ENCODE measurements at places on chromosomes 7 and 10.

- no peak for DNase-seq
Measured at GRCh38 chr10:75772153-75772887, 340.9 kb downstream of the LRMDA start.

GRCh38 chr7:43664681-43665080, 64.6 kb downstream of the COA1 start:
- DNase-seq = no peak

DNA sequence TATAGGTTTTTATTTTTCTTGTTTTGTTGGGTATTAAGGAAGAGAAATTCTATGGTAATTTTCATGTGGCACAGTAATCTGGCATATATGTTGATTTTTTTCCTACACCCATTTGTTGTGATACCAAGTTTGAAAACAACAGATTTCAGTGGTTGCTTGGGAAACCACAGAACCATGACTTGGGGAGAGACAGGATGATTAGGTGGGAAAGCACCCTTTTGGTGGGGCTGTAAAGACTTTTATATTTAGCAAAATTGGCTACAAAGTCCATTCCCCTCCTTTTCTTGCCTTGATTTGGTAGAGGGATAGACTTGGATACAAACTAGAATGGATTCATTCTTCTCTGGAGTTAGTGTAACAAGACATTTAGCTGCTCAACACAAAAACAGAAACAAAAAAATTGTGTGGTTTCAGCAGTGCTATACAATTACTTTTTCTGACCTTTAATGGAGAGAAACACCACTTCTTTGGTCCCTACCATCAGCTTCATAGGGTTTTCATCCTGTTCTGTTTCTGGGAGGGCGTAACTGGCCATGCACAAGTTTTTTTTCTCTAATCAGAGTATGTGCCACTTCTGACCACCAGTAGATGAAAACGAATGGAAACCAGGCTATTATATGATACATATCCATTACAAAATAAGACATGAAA, 52.7 kb downstream of the FIGNL1 start:
- no peak for DNase-seq

DNA sequence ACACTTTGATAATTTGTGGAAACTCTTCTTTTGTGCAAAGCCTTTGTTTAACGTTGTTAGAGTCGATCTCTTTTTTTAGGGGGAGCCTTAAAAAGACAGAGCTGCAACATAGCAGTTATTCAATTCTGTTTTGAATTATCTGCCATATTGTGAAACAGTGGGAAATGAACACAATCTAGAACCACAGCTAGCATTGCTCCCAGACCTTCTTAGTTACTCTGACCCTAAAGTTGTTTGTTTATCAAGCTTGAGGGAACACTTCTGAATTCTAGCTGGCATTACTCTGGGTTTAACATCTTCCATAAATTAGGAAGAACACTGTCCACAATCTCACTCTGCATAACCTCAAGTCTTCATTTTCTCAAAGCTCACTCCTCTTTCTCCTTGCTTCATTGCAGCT, 217.7 kb downstream of the PRKG1 start:
- DNase-seq = no peak

DNA sequence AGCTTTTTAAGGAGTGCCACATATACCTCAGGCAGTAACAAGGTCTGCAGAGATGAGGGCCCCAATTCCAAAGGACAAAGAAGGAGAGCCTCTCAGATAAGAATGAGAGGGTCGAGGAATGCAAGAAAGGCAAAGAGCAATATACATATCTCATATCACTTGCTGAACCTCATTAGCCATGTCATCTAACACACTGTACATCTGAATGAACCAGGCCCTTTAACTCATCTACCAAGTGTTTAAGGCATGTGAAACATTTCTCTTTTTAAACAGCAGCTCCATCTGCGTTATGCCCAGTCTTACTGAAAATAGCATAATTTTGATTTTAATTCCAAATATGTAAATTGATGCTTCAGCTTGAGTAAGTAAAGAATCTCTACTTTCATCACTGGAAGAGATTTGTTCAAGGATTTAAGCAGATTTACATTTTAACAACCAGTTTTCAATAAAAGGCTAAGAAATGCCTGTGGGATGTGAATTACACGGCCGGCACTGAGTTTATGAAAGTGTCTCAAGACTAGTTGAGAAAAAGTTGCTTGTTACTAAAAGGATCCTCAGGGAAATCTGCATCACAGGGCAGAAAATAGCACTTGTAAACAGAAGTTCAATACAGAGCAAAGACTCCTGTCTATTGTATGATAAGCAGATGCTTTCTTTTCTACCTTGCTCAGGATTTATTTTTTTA, 123.8 kb upstream of the SLC26A5 start:
- no peak for DNase-seq

DNA sequence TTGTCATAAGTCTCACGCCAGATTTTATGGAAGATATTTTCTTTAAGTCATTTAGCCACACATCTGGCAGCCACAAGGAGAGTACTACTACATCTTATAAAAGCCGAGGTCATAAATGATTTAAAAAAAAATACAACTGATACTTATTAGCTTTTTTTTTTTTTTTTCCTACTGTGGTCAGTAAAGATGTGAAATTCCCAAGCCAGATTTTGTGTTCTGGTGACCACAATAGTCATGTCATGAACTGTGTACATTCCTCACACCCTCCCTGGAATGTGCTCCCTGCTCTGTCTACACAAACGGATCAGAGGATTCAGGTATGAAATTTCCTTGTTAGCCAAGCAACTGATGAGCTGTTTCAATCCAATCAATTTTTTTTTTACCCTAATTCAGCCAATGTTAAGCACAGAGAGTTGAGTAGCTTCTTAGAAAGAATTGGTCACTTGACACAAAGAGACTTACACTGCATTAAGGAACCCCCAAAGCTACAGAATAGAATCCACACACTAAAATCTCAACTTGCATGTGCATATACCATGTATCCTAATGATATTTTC, 54.7 kb downstream of the CHRM2 start:
- DNase-seq = peak; percentile 23

DNA sequence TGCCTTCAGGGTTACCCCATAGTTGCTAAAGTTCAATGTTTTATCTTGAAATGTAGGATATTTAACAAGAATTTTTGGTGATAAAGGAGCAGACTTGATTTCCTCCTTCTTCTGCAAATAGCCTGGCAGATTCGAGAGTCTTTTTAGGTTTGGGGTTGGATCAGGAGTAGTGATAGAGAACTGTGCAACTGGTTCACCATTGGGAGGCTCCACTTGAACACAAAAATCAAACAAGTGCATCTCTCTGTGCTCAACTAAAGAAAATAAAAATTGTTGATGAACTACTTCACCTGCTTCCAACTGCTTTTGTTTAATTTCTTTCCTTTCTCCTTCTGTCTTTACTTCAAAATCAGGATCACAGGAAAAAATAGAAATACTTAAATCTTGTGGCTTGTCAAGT, 58.5 kb downstream of the MACC1 start:
- no peak for DNase-seq

DNA sequence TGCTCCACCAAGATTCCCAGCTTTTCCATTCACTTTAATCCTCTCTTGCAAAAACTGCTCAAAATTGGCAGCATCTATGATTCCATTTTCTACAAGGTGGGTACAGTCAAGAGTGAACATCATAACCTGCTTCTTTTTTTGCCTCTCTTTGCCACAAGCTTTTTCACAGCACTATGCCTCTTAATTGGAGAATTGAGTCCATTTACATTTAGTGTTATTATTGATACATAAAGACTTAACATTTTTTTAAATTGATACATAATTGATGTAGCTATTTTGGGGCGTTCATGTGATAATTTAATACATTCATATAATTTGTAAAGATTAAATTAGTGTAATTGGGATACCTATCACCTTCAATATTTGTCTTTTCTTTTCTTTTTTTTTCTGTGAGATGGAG, 18.8 kb downstream of the AS3MT start:
- no peak for DNase-seq

DNA sequence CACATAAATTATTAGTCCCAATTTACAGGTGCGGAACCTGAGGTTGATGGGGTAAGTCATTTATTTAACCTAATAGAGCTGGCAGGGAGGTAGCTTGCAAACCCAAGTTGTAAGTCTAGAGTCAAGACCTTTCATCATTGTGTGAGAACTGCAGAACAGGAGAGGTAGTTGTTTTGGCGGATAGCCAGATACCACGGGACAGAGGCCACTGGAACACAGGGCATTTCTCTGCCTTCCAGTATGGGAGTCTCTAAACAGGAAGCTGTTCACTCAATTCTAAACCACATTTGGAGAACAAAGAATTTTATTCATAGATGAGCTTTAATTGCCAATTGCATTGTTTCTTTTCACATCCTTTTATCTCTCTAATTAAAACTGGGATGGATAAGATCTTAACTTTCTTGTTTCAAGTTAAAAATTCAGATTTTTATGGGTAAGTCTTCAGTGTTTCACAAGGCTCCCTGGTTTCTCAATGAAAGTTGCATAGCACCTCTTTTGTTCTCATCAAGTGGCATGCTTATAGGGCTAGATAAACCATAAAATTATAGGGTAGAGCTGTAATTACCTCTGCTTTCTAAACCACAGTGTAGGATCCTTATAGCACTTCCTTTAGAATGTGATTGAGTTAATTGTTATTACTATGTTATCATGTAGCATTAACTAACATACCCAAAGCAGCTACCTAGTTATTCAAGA, 489.0 kb downstream of the GATA3 start:
- DNase-seq = no peak

- DNase-seq = peak; percentile 46
Measured at GRCh38 chr7:116588225-116588624, 63.4 kb downstream of the CAV1 start.

GRCh38 chr7:127000725-127001124, 252.0 kb downstream of the GRM8 start:
- no peak for DNase-seq

- no peak for DNase-seq
Measured at GRCh38 chr7:157928171-157928794, 591.5 kb downstream of the DNAJB6 start.

- DNase-seq = no peak
Measured at GRCh38 chr7:27462575-27463270, 200.0 kb downstream of the HIBADH start.

DNA sequence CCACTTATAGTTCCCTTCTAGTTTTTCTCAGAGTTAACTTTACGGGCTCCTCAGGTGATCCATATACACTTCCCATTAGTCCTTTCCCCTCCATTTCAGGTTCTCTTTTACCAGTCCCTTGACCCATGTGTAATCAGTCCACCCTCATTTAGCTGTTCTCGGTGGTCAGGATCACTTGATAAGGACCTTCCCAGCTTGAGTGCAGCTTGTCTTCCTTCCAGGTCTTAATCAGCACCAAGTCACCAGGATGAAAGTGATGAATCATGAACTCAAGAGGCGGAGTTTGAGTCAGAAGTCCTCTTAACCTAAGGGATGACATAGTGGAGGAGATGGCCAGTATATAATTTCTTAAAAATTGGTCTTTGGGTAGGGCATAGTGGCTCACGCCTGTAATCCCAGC, 63.1 kb upstream of the CNTNAP2 start:
- no peak for DNase-seq

DNA sequence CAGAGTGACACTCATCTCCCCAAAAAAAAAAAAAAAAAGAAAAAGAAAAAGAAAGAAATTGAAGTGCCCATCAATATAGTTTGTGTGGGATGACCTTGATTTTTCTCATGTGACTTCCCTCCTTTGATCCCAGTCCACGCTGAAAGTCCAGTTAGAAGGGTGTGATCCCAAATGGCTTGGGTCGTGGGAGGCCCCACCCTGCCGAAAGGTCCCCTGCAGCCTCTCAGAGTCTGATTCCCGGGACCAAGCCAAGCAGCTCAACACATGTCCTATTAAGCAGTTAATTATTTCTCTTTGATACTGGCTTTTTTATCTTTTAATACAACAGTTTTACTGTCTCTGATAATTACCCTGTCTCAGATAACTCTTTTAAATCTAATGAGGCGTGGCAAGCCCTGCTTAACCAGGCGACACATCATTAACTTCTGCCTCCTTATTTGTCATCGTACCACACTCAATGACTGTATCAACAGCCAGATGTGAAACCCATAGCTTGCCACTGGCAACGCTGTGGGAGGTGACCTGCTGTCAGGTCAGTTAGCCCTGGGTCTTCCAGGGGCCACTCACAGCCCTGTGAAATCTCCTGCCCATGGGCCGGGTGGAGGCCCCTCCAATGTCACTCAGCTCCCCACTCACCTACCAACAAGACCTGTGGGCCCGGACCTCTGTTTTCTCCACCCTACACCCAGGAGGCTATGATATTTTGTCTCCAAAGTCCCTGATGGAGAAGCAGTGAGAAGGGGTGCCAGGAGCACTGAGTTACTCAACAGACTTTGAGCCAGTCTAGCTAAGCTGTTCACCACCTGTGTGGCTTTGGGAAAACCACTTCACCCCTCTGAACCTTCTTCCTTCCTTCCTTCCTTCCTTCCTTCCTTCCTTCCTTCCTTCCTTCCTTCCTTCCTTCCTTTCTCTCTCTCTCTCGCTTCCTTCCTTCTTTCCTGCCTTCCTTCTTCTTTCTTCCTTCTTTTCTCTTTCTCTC, 110.0 kb upstream of the SFMBT2 start:
- no peak for DNase-seq

DNA sequence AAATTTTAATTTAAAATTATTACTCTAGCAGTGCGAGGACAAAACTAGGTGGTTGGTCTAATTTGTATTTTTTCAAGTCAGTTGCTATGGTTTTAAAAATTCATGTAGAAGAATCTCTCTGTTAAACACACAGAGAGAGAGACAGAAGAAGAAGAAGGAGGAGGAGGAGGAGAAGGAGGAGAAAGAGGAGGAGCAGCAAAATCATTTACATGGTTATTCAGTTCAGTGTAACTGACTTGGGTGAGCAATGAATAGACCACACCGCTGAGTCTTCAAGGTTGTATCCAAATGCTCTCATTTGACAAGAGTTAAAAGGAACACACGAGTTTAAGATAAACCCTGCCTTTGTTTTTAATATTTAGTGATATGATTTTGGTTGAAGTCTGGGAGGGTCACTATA, 131.1 kb downstream of the PDE1C start:
- DNase-seq = no peak

- no peak for DNase-seq
Measured at GRCh38 chr7:4822677-4823076, 39.2 kb downstream of the PAPOLB start.

DNA sequence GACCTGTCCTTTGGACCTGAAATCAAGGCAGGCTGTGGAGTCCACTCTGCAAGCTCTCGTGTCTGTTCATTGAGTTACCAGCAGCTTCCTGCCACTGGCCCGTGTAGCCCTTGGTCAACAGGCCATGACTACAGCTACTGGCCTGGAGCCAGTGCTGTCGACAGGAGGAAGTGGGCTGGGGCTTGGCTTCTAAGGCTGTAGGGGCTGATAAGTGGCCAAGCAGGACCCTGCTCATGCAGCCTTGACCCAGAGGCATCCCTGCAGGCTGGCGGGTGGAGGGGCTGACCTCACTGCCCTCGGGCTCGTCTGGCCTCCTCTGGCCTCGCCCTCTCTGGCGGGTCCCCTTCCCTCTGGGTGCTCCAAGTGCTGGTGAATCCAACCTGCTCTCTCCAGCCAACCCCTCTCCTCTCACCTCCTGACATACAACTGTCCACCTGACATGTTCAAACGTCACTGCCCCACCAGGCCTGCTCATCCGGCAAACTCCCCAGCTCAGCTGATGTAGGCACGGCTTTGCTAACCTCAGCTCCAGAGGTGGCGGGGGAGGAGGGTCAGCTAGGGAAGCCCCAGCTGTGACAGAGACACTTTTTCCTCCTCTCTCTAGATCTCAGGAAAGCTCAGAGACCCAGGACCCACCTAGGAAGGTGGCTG, 188.6 kb upstream of the LYZL2 start:
- no peak for DNase-seq
